ENCODE measurements at places on chromosomes 4 and X.

- no peak for DNase-seq
Observed at GRCh38 chr4:20878806-20879205, 178.5 kb downstream of the PACRGL start.

- DNase-seq, result no peak
Observed at GRCh38 chrX:40688929-40689328, 41.6 kb upstream of the CXorf38 start.

- no peak for DNase-seq
Observed at GRCh38 chr4:93982255-93982654, 153.7 kb downstream of the ATOH1 start.

DNA sequence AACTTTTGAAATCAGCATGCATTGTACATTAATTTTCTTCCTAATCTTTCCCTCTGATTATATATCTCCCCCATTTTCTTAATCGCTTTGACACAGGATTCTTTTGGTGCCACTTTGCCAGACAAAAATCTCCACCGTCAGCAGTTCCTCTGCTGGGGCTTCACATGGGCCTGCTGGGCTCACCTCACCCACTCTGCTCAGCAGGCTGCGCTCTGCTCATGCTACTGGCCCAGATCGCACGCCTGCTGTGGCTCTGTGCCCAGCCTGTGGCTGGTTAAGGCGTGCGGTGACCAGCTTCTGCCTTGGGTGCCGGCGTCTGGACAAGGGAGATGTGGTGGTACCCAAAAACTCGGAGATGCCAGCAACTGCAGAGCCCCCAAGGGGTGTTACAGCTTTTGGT is 31.1 kb downstream of the UCHL1 start:
- no peak for DNase-seq

DNA sequence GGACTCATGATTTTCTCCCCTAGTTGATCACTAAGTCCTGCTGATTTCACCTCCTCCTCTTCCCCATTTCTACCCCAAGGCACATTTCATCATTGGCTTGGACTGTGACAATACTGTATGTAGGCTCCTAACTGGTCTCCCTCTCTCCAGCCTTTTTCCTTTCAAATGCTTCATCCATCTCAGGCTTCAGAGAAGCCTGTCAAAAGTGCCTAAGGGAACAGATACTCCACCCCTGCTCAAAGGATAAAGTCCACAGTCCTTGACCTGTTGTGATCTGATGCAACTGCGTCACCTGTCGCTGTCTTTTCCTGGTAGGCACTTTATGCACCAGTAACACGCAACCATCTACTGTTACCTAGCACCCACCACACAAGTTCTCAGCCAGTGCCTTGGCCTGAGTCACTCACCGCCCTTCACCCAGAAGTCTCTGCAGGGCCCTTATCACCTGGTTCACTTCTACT is 12.8 kb downstream of the SCARB2 start:
- no peak for DNase-seq

GRCh38 chrX:8721536-8721935 is 10.4 kb downstream of the ANOS1 start:
- no peak for DNase-seq

DNA sequence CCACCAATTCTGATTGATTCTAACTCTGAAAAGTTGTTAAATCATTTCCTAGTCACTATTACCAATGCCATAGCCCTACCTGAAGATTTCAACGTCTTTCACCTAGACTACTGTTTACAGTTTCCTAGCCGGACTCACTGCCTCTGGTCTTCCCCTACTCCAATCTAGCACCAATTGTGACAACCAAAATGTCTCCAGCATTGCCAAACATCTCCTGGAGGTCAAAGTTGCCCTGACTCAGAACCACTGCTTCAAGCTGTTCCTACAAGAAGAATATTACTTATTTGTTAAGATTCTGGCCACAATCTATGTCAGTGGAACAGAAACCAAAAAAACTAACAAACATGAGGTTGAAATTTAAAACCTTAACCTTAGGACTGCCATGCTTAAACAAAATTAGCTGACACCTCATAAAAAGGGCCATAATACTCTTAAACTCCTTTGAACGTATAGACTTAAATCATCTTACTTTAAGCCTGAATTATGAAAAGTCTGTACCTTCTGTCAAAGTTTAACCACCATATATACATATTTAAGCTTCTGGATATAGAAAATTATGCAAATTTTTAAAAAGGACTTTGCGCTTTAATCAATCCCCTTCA is 2.1 kb downstream of the PDS5A start:
- DNase-seq, result no peak

DNA sequence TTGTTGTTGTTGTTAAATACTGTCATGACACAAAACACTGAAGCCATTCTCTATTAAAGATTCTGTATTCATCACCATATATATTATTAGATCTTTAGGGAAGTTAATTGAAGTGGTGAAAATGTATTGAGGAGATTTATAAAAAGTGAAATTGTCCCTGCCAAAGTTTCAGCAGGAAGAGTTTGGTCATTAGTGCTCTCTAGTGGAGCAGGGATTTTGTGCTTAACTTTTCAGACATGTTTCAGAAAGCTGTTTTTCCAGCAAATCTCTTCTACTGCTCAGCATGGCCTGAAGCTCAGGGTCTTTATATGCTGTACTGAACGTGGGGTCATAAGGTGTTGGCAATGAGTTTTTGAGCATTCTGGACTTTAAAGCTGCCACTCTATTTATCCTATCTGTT is 36.7 kb upstream of the CXXC4 start:
- DNase-seq, result no peak

DNA sequence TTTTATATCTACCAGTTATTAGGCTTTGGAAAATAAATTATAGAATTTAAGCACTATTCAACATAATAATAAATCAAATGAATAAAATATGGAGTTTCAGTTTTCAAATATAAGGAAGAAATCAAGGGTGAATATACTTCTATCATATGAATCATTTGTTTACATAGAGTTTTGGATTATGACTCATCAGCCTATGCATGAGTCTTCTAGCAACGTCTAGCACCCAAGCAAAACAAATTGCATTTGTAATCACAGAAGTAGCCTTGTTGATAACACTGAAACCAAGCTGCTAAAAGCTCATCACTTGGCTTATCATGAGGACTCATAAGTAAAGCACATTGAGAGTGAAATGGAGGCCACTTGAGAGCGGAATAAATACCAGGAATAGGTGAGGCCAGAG is 434.6 kb downstream of the PCDH11X start:
- DNase-seq, result no peak

DNA sequence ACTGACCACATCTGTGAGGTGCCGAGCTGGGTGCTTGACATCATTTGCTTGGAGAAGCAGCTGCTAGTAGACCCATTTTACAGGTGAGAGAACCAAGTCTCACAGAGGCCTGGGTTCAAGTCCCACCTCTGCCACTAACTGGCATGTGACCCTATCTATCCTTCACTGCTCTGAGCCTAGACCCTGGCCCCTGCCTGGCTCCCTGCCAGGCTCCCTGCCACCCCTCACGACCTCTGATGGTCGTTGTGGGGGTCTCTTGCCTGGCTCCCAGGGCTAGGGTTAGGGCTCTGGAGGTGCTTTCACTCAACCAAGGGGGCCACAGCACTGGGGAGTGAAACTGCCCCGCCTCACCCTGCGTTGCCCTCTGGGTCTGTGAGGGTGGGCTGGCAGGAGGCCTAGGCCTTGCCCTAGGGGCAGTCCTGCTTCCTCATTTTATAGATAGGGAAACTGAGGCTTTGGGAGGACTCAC is 7.2 kb upstream of the ADD1 start:
- DNase-seq, result no peak

- DNase-seq, result no peak
Observed at GRCh38 chr4:67576059-67576466, 17.5 kb downstream of the STAP1 start.

DNA sequence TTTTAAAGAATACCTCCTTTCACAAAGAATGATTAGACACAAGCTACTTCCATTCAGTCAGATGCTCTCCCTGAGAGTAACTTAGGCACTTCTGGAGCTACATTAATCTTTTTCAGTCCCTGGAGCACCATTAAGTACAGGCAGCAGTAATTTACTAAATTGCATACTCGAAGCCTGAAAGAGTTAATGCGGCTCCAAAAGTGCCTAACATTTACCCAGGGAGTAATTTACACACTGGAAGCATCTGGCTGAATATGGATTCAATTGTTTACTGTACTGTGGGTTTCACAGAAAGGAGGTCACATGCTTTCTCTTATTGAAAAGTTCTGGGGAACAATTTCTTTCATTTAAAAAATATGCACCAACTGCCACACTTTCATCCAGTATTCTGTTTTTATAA is 260.8 kb upstream of the TENM3 start:
- DNase-seq, result no peak

DNA sequence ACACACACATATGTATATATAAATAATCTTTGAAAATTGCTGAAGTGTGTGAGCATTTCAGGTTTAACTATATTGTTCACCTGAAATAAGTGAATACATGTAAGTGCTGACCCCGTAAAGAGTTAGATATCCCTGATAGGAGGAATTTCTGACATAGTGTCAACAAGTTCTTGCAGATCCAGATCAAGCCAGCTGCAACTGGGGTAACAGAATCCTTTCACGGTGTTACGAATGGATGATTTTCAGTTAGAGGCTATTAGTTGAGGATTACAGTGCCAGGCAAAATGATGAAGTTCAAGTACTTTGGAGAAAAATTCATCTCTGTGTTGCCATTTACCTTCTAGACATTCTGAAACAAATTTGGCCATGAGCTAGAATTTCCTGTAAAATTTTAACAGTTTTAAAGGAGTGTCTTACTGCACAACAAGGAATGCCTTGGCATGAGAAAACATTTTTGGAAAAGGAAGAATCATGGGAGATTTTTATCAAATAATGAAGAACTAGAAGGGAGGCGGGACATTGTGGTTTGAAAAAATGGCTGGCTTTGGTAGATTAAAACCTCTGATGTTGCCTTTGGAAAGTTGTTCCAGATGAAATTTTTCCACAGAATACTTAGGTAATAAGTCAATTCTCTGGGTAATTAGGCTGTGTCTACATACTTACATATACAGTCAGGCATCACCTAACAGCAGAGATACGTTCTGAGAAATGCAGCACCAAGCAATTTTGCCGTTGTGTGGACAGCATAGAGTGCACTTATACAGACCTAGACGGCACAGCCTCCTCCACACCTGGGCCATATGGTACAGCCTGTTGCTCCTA is 84.4 kb upstream of the FAT1 start:
- DNase-seq, result no peak

DNA sequence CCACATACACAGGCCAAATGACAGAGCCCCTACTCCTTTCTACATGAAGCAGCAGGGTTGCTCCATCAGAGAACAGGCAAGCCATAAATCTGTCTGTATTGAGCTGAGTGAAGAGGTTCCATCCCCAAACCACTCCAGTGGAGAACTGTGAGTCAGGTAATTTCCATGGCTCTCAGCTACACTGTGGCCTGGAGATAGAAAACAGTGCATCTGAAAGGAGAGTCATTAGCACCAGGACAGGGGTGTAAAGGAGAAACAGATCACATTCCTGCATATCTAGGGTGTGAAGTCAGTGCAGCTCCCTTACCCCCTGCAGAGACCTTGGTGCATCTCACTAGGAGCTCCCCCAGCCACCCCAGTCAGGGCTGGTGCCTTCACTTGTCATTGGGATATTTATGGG is 314.7 kb downstream of the CHIC1 start:
- DNase-seq, result no peak

GRCh38 chr4:132123870-132124623 is 1025.0 kb upstream of the PCDH10 start:
- DNase-seq, result no peak

- no peak for DNase-seq
Observed at GRCh38 chr4:26151615-26152014, 169.2 kb upstream of the RBPJ start.

- no peak for DNase-seq
Observed at GRCh38 chr4:52248820-52249219, 197.7 kb downstream of the SPATA18 start.

DNA sequence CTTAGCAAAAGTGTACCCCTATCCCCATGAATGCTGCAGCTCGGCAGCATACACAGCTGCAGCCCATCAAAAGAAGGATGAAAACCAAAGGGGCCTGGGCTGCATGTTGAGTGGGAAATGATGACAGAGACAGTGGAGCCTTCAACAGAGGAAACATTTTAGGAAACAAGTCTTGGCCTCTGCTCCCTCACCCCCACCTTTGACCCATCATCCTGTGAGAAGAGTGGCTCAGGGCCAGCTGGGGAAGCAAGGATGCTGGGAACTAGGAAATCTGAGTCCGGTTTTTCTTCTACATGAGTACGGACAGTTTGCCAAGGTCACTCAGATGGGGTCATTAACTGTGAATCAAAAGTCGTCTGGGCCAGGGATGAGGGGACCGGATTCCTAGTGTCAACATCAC is 37.2 kb downstream of the IDS start:
- DNase-seq, result no peak

DNA sequence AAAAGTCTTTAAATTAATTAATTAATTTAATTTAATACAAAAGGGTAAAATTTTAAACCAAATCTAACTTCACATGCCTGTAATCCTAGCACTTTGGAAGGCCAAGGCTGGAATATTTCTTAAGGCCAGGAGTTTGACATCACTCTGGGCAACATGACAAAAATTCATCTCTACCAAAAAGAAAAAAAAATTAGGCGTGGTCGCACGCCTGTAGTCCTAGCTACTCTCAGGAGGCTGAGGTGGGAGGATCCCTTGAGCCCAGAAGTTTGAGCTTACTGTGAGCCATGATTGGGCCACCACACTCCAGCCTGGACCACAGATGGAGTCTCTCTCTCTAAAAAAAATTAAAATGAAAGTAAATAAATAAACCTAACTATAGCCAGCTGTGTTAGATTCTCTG is 39.2 kb upstream of the ANTXR2 start:
- no peak for DNase-seq

DNA sequence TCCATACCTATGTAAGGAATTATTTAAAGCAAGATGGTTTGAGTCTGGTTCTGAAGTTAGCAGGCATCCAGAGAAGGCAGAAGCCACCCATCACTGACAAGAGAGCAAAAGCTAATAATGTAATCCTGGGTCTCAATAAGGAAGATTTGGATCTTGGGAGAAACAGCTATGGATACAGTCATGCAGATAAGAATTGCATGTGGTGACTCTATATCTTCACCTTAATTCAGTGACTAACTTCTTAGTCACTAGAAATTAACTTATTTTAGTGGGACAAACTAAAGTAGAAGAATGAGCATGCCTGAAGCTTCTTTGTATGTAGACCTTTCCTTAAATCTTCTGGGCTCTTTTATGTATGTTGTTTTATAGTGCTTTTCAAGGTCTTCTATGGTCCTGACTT is 66.6 kb downstream of the ATP10D start:
- no peak for DNase-seq

- DNase-seq, result no peak
Observed at GRCh38 chrX:96682516-96682915, 2.1 kb upstream of the DIAPH2 start.

DNA sequence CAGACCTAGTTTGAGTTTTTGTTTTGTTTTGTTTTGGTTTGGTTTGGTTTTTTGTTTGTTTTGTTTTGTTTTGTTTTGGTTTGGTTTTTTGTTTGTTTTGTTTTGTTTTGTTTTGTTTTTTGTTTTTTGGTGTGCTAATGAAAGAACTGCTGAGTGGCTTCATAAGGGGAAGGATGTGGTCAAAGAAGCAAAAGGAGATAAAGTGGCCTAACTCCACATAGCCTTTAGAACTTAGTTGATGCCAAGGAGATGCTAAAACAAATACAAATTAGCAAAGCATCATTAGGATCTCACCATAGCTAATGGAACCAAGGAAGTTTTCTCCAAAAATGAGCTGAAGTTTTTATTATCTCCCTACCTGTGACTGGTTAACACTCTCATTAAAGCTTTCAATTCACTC is 44.6 kb upstream of the TMEM164 start:
- no peak for DNase-seq

GRCh38 chr4:88736264-88736663 is 38.6 kb upstream of the NAP1L5 start:
- no peak for DNase-seq
